ENCODE measurements at places on chromosomes 16 and 17. TPM values are rescaled to one million over a fixed set of nuclear protein-coding genes. Genes with fewer than 3 reads are reported as not detected.

TSEN54 gene
- 43.6 TPM for total RNA-seq

KRTAP9-7 gene
- total RNA-seq, result not detected

DERL2 gene
- total RNA-seq, result 59.3 TPM

ITGA2B gene
- total RNA-seq, result 0.38 TPM

IGF2BP1 gene
- total RNA-seq, result 116 TPM

PEX12 gene
- 4.3 TPM for total RNA-seq

KRTAP16-1 gene
- not detected for total RNA-seq

TPSD1 gene
- not detected for total RNA-seq

FOXJ1 gene
- total RNA-seq, result 1.4 TPM

ZFPM1 gene
- 3.8 TPM for total RNA-seq

SYT17 gene
- 0.14 TPM for total RNA-seq

TEX14 gene
- not detected for total RNA-seq

CASKIN1 gene
- 1.4 TPM for total RNA-seq

TBX2 gene
- 15.3 TPM for total RNA-seq

DHX58 gene
- 6.7 TPM for total RNA-seq

TP53TG3 gene
- total RNA-seq, result not detected

PTX4 gene
- not detected for total RNA-seq

APOBR gene
- total RNA-seq, result 0.11 TPM

LYRM9 gene
- 0.18 TPM for total RNA-seq

CDRT15L2 gene
- total RNA-seq, result not detected

STARD3 gene
- 34.6 TPM for total RNA-seq

CD300H gene
- total RNA-seq, result not detected

COG4 gene
- total RNA-seq, result 73.8 TPM

C17orf100 gene
- 3.6 TPM for total RNA-seq

MMP15 gene
- 35.2 TPM for total RNA-seq

SLC5A2 gene
- total RNA-seq, result 0.97 TPM

TAT gene
- total RNA-seq, result 1.6 TPM

TBC1D3 gene
- not detected for total RNA-seq

FOXN1 gene
- not detected for total RNA-seq

PYDC1 gene
- not detected for total RNA-seq

WNK4 gene
- 2.7 TPM for total RNA-seq

SLC16A11 gene
- not detected for total RNA-seq

ARHGDIA gene
- 64.0 TPM for total RNA-seq

KRTAP17-1 gene
- total RNA-seq, result not detected

NDRG4 gene
- 1.6 TPM for total RNA-seq

CCDC78 gene
- 0.53 TPM for total RNA-seq

FKBP10 gene
- 46.5 TPM for total RNA-seq

C16orf78 gene
- not detected for total RNA-seq

PROCA1 gene
- total RNA-seq, result 0.31 TPM

CALCOCO2 gene
- total RNA-seq, result 72.9 TPM

GUCY2D gene
- not detected for total RNA-seq

FHOD1 gene
- 10.9 TPM for total RNA-seq

ETV4 gene
- 128 TPM for total RNA-seq

Data from HepG2 (cell line).